ENCODE measurements at places on chromosomes 7 and 10.

DNA sequence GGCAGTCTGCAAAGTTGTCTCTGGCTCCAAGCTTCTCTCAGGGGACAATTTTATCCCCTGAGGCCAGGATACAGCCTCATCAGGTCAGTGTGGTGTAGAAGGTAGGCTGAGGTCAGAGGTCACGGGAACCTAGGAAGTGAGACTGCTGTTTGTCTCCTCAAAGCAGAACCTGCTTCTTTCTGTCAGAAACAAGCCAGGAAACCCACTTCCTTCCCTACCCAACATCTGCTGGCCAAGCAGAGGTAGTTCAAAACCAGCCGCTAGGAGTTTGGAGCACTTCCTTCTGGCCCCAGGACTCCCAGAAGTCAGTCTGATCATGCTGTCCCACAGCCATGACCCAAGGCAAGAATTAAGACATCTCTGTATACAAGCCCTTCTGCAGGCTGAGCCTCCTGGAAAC lies 12.2 kb downstream of the CLRN3 start:
- no peak for DNase-seq

DNA sequence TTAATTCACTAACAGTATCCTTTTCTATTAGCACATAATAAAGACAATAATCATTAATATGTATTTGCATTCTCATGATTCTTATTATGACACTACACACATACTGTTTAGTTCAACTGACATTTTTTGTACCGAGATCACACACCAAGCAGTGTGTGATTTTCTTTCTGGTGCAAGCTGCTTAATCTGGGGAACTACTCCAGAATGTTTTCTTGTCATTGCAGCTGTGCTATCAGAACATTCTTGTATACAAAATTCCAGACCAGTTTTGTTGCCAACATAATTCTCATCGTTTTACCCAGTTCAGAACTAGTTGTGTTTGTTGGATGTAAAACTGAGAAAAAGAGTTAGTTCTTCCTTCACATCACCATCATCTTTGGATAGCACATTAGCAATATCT lies 37.4 kb downstream of the VKORC1L1 start:
- DNase-seq = peak; percentile 33

DNA sequence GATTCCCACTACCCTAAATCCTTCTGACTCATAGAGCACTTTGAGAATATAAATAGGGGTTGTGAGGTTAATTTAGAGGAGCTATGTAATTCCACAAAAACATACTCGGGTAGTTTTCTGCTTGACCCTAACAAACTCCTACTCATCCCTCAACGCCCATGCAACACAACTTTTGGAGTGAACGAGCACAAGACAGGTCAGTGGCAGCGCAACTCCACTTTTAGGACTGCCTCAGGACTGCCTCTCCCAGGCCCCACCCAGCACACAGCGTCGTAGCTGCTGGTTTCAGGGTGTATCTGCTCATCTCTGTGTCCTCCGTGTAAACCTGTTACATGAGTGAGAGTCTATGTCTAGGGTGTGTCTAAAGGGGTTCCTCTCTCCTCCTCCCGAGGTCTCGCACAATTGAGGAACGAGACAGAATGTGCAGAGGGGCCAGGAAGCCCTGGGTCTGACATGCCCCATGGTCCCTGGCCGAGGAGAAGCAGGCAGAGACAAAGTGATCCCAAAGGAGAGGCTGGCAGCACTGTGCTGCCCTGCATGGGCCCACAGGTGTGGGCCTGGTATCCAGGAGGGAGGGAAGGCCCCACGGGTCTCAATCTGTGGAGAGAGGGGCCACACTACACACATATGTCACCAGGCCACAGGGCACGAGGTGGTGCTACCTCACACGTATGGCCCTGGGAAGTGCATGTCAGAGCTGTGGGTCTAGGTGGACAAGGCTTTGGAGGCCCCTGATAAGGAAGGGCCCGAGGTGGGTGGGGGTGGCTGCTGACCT lies 45.5 kb downstream of the CAMK2B start:
- DNase-seq = no peak

- DNase-seq = peak; percentile 78
Measured at GRCh38 chr7:107989618-107990373, 13.2 kb downstream of the LAMB1 start.

GRCh38 chr7:47498229-47499056 lies 83.5 kb downstream of the TNS3 start:
- DNase-seq = no peak

DNA sequence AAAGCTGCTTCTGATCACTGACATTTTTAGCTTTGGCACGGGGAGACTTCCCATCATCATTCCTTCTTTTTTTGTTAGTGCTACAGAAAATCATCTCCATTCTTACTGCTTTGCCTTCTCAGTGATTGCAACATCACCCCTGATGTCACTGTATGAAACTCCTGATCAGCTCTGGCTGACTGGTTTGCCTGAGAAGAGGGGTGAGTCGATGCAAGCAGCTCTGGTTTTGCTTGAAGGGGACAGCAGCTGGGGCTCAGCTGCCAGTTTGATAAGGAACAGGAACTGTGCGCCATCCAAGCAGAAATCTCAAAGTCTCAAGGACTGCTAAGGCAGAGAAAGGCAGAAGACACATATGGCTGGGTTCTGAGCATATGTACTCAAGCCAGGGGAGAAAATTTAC lies 808.5 kb upstream of the CELF2 start:
- peak; percentile 59 for DNase-seq

DNA sequence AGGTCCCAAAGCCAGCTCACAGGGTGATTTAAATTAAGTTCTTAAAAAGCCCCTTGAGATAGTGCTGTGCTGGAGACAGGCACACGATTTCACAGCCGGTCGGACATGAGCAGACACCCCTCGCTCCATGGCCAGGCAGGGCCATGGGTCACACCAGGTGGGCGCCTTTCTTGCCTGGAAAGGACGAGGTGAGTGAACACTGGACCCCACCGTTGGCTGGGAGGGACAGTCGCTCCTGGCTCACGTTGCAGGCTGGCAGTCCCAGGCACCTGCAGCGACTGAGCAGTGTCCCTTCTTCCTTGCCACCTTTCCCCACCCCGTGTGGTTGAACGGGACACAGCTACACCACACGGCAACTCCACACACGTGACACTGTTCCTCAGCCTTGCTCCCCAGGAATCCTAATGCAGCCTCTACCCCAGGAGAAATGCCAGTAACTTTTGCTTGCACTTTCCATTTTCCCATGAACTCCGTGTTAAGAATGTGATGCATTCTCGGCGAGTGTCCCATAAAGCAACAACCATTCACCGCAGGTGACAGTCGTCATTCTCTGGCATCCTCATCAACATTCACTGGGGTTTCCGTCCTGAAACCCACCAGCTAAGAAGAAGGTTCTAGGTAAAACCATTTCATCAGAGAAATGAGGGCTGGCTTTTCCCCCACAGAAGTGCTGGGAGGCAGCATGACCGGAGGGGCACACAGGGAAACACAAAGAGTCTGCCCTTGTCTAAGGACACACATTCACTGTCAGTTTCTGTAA lies 217.4 kb downstream of the ZMYND11 start:
- no peak for DNase-seq

DNA sequence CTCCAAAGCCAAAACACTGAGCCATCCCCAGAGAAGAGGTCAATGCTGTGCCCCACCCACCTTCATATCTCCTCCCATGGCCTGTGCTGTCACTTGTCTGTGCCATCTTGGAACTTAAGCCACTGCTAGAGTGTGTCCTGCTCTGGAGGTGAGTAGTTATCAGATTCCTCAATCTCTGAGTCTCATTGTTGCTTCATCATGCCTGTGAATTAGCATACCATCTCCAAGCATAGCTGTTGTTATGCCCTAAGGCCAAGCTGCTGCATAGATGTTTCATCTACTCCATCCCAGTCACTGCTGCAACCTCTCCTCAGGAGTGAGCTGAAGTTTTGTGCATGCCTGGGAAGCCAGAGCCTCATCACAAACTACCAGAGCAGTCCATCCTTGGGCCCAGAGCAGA lies 349.0 kb downstream of the ZWINT start:
- DNase-seq = no peak

DNA sequence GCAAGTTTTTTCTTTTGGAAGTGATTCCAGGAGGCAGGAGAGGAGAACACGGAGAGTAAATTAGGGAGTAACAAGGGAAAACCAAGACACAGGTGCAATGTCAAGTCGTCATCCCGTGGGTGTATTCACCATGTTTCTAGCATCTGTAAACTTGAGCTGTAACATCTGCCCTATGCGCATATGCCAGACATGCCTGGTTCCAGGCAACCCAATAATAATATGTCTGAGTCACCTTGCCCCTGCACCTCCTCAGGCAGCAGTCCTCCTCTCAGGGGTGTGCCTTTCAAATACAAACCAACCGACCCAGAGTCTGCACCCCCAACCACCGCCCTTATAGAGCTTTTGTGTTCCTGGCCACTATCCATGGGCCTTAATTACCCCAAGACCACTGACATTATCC lies 107.0 kb upstream of the PDE1C start:
- no peak for DNase-seq

DNA sequence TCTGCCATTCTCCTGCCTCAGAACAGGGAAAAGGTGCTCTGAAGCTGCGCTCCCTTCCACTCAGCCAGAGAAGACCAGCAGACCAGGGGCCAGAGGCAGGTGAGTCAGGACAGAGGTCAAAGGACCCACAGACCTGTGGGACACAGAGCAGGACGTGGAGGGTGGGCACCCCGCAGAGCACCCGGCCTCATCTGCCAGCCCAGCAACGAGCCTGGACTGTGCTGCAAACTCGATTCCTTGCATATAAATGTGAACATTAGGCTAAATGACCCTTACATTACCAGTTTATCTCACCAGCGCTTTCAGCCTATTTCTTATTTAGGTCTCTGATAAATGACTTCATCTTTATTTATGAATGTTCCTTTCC lies 50.1 kb downstream of the PTPRN2 start:
- DNase-seq = no peak

- DNase-seq = peak; percentile 95
Measured at GRCh38 chr7:17234398-17235031, 63.9 kb upstream of the AHR start.

GRCh38 chr7:130273933-130274255 lies 7.2 kb downstream of the CPA2 start:
- DNase-seq = peak; percentile 68

Data from IMR-90 (cell line).